GM12878 (cell line): ENCODE measurements at places on chromosomes 11 and 22. TPM values are rescaled to one million over a fixed set of nuclear protein-coding genes. Genes with fewer than 3 reads are reported as not detected.
A peak's percentile ranks its signal among the peaks of the same experiment; 100 is the strongest.

The KCNJ1 gene
- not detected in 2 replicates for total RNA-seq

The NRGN gene
- total RNA-seq: 2.7 and 3.2 TPM in 2 replicates

- DNase-seq: no peak
These were observed 203.5 kb upstream of the MTNR1B start for GRCh38 chr11:92765965-92766371.

DNA sequence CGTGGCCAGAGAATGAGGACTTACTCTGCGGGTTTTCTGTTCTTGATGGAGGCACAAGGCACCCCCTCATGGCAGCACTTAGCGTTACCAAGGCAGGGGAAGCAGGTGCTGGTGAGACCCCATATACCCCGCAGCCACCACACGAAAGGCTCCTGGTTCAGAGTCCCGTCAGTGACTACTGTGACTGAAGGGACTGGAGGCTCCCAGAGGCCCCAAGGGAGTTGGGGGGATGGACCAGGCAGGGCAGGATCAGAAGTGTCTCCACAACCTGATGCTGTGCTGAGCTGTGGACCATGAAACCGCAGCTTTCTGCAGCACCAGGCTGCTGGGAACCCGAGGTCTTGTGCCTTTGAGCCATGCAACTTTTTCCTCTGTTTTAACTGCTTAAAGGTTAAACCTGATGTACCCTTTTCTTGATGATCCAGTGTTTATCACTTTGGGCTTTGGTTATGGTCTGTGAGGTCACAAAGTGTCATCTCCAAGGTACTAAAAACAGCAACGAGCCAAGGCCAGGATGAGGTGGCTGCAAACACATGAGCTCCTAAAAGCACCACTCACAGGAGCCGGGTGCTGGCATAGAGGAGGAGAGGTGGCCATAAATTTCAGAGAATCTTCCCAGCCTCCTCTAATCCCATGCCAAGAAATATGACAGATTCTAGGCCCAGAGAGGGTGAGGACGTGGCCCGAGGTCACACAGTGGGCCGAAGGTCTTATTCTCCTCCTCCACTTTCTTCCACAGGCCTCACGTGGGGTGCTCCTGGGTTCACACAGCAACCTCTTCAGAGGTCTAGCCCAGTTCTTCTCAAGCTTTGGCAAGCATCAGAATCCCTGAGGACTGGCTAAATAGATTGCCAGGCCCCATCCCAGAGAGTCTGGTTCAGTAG, 4.2 kb upstream of the LRRC32 start:
- peak; percentile 59 for DNase-seq

The OR6Q1 gene
- total RNA-seq: not detected in 2 replicates

The RASSF10 gene
- 0.10 and 0.11 TPM in 2 replicates for total RNA-seq

DNA sequence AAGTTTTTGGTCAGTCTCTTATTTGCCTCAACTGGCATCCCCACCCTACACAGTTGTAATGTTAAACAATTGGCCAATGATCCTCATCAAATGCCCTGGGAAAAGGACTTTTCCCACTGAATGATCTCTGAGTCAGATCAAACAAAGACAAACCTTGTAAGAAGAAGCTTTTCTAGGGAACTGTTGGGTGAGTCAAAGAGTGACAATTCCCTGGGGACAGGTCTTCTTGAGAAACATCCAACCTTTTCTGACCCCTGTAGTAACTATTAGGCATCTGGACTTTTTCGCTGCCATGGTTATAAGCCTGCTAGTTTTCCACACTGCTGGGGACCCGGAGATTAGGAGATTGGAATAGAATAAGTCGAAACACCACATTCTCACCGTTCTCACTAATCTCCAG, 789.8 kb upstream of the API5 start:
- no peak for DNase-seq

The C11orf52 gene
- not detected in 2 replicates for total RNA-seq

The YWHAH gene
- total RNA-seq: 113 and 123 TPM in 2 replicates

GRCh38 chr11:692824-693414, 2.1 kb downstream of the DEAF1 start:
- peak; percentile 8 for DNase-seq

DNA sequence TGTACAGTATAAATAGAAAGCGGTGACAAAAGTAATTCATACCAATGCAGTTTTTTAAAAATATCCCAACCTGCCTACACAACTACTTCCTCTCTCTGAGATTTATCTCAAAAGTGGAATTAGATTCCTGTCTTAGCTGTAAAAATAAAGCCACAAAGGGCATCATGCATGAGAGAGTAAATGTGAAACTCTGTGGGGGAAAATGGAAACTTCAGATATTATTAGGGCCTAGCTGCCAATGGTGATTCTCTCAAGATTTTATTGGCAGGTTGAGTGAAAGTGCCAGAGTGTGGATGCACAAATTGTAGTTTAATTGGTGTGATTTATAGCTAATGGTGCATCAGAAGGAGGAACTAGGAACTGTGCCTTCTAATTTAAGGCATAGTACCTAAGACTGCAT, 356.9 kb upstream of the CCDC90B start:
- peak; percentile 26 for DNase-seq

- peak; percentile 59 for DNase-seq
These were observed 16.2 kb upstream of the CASTOR1 start for GRCh38 chr22:30305519-30305905.

The BAIAP2L2 gene
- 0.08 and 0.38 TPM in 2 replicates for total RNA-seq

GRCh38 chr22:16834971-16835370, 9.8 kb upstream of the XKR3 start:
- no peak for DNase-seq

DNA sequence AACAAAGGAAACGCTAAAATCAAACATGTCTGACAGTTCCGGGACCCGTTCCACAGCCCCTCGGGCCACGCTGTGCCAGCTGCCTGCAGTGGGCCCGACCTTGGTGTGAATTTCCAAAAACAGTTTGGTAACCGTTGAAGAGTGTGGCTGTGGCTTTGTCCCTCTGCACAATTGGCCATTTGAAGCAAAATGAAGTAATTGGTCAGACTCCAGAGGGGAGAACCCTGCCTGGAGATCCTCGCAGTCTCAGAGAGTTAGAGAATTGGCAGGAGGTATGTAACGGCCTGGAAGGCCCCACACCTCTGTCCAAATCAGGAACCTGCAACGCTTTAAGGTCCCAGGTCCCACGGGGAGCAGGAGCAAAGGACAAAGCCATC, 26.3 kb downstream of the TRMU start:
- DNase-seq: no peak

DNA sequence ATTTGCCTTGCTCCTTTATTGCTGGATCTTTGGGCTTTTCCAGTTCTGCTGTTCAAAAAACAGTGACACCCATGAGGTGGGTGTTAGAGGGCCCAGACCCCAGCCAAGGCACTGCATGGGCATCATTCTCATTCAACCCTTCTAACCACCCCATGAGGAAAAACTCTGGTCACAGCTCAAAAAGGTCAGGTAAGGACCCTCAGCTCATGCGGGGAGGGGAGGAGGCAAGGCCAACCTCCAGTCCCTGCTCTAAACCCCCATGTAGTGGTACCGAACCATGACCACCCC, 7.4 kb downstream of the GNB1L start:
- DNase-seq: no peak

The POU2AF3 gene
- not detected in 2 replicates for total RNA-seq

- no peak for DNase-seq
These were observed 138.5 kb downstream of the SWAP70 start for GRCh38 chr11:9802291-9802861.

The PDHX gene
- 27.4 and 31.1 TPM in 2 replicates for total RNA-seq

DNA sequence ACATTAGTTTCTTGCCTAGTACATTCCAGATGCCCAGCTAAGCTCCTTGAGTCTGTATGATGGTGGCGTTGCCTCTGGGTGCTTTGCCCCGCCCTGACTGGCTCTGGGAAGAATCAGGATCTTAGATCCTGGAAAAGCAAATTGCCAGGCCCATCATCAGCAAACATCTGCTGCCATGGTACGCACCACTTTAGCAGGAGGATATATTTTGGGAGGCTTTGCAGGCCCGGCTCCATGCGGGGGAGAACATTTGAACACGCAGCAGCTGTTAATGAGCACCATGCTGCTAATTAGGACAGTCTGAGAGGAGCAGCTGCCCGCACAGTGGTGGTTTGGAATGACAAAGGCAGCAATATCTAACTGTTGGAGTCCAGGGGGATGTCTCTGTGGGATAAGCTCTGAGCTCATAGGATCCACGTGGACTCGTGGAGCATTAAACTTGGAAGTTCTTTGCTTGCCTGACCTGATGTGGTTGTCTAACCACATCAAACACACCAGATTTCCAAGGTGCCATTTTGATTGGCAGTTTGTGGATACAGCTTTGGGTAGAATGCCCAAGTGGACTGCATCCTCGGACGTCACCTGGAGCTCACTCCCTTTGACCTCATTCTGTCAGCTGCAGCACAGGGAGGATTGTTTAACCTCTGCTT, 217.0 kb upstream of the ZBED5 start:
- no peak for DNase-seq

DNA sequence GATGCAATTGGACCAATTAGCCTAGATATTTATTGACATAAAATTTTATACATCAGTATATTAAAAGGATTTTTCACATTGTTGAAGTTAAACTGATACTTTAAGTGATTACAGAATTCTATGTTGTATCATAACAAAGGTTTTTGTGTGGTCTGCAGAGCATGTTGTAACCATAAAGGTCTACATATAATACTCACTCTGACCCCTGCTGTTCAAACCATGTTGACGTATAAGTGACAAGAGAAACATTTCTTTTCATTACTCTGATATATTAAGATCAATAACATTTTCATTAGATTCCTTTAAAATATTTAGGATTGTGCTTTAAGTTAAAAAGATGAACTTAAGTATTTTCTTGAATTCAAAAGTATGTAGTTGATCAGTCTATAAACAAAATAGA, 63.9 kb downstream of the GAS2 start:
- DNase-seq: no peak

DNA sequence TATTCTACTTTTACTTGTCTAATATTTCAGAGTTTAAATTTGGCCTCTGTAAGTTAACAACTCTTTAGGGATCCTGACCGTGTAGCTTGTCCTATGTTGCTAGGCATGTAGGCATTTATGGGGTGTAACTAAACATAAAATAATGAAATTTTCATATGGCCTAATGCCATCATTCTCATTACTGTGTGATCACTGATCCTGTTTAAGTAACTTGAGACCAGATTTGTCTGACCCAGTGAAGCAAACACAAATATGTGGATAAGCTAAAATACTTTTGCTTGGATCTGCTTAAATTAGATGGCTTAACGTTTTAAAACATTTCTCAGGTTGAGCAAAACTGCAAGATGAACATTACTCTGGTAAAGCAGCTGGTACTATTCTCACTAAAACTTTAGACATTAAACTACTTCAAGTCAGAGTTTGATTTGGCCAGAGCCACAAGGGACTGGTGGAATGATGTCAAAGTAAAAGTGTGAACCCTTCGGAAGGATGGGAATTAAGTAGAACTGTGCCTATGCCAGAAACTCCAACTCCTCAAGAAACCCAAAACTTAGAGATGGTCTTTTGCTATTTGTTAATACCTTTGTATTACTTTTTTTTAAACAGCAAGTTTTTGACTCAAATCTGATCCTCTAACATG, 12.5 kb downstream of the QSER1 start:
- DNase-seq: no peak

The SYT7 gene
- total RNA-seq: not detected in 2 replicates

- no peak for DNase-seq
These were observed 87.3 kb downstream of the WNT11 start for GRCh38 chr11:76119032-76119431.

DNA sequence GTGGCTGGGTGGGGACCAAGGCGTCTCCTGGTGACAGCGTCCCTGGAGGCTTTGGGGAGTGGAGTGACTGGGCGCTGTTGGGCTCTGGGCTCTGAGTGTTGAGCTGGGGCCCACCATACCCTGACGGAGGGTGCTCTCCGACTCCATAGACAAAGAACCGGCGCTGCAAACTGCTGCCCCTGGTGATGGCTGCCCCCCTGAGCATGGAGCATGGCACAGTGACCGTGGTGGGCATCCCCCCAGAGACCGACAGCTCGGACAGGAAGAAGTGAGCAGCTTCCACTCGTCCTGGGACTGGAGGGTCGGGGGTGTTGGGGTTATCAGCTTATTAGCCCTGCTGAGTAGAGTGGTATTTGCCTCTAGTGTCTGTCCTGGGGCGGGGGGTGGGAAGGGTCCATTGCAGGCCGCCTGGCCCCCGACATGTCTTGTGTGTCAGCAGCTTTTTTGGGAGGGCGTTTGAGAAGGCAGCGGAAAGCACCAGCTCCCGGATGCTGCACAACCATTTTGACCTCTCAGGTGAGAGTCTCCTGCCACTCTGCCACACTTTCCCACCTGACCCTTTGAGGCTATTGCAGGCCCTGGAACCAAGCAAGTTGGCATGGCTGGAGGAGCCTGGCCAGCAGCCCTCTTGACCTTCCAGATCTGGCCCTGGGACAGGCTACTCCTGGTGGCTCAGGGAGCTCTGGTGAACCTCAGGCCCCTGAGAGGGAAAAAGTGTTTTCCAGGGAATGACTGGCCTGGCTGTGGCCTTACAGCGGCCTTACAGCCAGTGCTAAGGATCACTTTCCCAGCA, 7.6 kb downstream of the CLDN5 start:
- no peak for DNase-seq

GRCh38 chr22:42918500-42918899, 61.4 kb upstream of the ARFGAP3 start:
- no peak for DNase-seq

The WT1 gene
- not detected in 2 replicates for total RNA-seq

- no peak for DNase-seq
These were observed 713 bp downstream of the TOP3B start for GRCh38 chr22:21981874-21982273.

DNA sequence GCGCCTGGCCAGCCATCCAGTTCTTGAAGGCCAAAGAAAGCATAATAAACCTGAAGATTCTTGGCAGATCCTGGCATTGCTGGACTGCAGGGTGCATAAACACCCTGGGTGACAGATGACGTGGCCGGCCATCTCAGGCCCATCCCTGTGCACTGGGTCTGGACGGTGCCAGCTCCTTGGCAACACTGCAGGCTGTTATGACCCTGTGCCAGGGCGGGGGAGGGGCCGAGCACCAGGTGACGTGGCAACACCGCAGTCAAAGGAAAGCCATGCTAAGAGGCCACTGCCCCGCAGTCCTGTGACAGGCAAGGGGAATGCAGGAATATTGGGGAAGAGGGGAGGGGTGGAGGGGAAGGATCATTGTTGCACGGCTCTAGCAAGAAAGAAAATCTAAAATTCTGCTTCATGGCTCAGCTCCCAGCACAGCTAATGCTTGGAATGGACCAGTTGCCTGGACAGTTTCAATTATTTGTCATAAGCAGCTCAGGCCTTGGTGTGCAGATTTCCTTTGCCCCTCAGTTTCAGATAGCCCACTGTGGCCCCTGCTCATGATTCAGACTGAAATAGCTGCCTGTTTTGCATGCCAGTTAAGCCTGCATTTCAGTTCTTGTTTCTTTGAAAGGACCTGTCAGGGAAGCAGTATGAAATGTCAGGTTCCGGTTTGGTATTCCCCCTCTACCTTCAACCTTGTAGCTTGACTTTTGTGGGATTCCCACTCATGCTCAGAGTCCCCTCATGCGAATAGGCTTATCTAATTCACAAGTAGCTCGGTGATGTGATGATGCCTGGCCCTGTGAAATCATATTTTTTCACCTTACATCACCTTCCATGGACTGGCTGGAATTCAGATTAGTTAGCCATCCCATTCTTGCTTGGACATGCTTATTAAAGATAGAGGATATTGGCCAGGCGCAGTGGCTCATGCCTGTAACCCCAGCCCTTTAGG, 29.7 kb upstream of the DDX6 start:
- peak; percentile 99 for DNase-seq

GRCh38 chr11:109795234-109795633, 298.0 kb upstream of the ZC3H12C start:
- no peak for DNase-seq

- no peak for DNase-seq
These were observed 26.2 kb downstream of the MCM5 start for GRCh38 chr22:35425971-35426800.

The GCAT gene
- 21.8 and 22.8 TPM in 2 replicates for total RNA-seq

The OR2D2 gene
- not detected in 2 replicates for total RNA-seq

- no peak for DNase-seq
These were observed 9.7 kb downstream of the ADAMTS8 start for GRCh38 chr11:130418756-130419155.
